ENCODE measurements at places on chromosomes 11 and 22. TPM values are rescaled to one million over a fixed set of nuclear protein-coding genes. Genes with fewer than 3 reads are reported as not detected.

- no peak for DNase-seq
- no peaks in the 10 kb centered on the region for H3K36me3 ChIP-seq
- no peak overlapping the region for H3K4me3 ChIP-seq
- H3K27me3 ChIP-seq, result no peaks in the 10 kb centered on the region
These were observed 17.4 kb upstream of the LRRC55 start for GRCh38 chr11:57164317-57164716.

- H3K4me3 ChIP-seq, result peak overlapping the region; percentile 73
- H3K27me3 ChIP-seq, result peaks cover 2% of the 10 kb centered on the region
- peak; percentile 23 for DNase-seq
- H3K4me1 ChIP-seq, result peaks cover 3% of the 10 kb centered on the region
These were observed 505 bp downstream of the ZNF214 start for GRCh38 chr11:7019500-7020182.

DNA sequence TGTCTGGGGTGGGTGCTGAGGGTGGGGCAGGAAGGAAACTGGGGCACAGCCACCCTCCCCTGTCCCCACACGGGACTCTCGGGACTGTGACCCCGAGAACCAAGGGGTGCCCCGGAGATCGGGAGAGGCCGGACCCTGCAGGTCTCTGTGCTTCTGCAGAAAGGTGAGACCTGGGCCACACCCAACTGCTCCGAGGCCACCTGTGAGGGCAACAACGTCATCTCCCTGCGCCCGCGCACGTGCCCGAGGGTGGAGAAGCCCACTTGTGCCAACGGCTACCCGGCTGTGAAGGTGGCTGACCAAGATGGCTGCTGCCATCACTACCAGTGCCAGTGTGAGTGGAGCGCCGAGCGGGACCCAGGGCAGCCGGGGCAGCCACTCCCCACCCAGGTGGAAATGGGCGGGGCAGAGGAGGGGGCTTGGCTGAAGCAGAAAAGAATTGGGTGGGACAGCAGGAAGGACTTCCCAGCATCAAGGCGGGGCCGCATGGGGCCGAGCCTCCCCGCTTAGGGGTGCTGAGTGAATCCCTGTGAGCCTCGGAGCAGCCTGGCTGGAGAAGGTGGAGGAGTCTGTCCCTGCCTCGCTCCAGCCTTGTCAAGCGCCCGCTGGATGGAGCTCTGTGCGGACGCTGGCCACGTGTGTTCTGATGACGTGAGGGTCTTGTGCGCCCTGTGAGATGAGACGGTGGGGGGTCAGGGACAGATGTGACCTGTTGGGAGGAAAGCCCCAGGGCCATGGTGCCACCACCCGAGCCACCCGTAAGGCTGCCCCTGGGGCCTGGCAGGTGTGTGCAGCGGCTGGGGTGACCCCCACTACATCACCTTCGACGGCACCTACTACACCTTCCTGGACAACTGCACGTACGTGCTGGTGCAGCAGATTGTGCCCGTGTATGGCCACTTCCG, 29.3 kb upstream of the MUC5B start:
- H3K36me3 ChIP-seq, result no peaks in the 10 kb centered on the region
- DNase-seq, result peak; percentile 11
- H3K4me1 ChIP-seq, result no peaks in the 10 kb centered on the region
- no peak overlapping the region for H3K4me3 ChIP-seq
- peaks cover 8% of the 10 kb centered on the region for H3K27me3 ChIP-seq

MRGPRX4 gene
- not detected for polyA plus RNA-seq

All from psoas muscle (tissue), 8 donors.